ENCODE measurements at places on chromosomes 1 and 21.
A peak's percentile ranks its signal among the peaks of the same experiment; 100 is the strongest.

- DNase-seq = no peak
These were observed 31.8 kb downstream of the AHDC1 start for GRCh38 chr1:27572019-27572678.

- DNase-seq = no peak
These were observed 430 bp downstream of the WASF2 start for GRCh38 chr1:27489501-27489972.

GRCh38 chr1:245583081-245583480 lies 428.3 kb downstream of the KIF26B start:
- peak; percentile 42 for DNase-seq

DNA sequence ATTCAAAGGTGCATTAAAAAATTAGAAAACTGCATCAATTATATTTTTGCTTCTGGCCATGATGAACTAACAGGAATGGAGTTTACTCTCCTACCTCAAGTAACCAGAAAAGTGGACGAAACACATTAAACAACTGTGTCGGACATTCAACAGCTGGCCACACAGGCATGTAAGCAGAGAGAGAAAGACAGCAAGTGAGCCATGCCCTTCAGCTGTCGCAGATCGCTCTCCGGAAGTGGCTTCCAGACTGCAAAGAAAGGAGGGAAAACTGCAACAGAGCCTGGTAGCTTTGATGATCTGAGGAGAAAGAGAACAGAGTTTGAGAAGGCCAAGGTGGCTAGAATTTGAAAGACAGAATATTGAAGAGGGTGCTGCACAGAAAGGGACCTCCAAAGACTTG lies 557.2 kb downstream of the MATN1 start:
- no peak for DNase-seq
